Uterus (tissue), 4 donors: ENCODE measurements at places on chromosomes 6 and 20. TPM values are rescaled to one million over a fixed set of nuclear protein-coding genes. Genes with fewer than 3 reads are reported as not detected.

JPH2 gene
- 50.5 TPM for total RNA-seq

GRCh38 chr20:18430172-18430826, 36.5 kb downstream of the DZANK1 start:
- no peak for DNase-seq

DNA sequence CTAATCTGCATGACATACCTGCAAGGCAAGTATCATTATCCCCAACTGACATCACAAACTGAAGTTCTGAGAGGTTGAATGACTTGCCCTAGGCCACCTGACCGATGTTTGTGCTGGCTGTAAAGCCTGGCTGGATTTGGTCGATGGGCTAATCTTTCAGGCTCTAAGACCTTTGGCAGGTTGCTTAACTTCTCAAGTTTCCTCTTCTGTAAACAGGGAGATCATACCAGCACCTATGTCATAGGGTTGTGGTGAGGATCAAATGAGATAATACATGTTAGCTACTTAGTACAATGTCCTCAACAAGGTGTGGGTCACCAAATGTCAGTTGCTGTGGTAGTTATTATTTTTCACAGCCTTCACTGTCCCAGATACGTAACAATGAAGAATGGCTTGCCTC, 14.2 kb downstream of the ANKRD66 start:
- no peak for DNase-seq

GSTA3 gene
- total RNA-seq: 0.98 TPM

DNA sequence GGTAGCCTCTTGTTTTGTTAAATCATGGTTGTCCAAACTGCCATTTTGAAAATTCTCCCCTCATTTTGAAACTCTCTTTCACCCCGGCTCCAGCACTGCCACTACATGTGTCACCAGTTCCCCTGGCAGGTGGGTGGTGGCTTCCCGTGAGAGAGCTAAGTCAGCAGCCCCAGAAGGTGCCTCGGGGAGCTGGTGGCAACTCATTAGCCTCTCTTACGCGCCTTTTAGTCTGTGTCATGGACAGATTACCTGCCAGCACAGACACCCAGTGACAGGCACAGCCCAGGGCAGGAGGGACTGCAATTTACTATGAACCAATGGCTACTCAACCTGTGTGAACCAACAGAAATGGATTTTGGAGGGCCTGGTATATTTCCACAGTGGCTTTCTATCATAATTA, 147.1 kb upstream of the SASH1 start:
- DNase-seq: no peak

DNA sequence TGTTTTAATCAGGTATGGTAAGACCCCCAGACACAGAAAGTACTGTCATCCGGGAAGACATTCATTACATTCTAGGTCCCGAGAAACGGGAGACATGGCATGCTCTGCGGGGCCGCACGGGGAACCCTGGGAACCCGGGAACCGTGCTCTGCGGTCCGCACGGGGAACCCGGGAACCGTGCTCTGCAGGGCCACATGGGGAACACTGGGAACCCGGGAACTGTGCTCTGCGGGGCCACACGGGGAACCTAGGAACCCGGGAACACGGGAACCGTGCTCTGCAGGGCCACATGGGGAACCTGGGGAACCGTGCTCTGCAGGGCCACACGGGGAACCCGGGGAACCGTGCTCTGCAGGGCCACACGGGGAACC, 165.6 kb upstream of the SULF2 start:
- DNase-seq: no peak

DNA sequence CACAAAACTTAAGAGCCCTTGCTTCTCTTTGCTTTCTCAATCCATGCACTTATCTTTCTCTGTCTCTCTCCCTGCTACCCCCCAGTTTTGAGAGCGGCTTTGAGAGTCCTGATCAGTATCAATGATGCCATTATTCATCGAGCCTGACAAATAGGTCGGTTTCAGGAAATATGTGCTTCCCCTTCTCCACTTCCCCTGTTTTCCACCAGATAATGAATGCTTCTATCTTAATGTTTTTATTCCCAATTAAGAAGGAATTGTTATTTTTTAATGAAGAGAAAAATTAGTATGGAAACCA, 117.7 kb downstream of the KIF13A start:
- DNase-seq: no peak

GRCh38 chr20:54118220-54119001, 48.0 kb upstream of the BCAS1 start:
- DNase-seq: no peak

- no peak for DNase-seq
Measured at GRCh38 chr6:110366256-110366655, 8.1 kb upstream of the METTL24 start.

TUBB gene
- 130 TPM for total RNA-seq

MOCS3 gene
- total RNA-seq: 3.8 TPM

- no peak for DNase-seq
Measured at GRCh38 chr20:62059920-62060630, 5.6 kb downstream of the TAF4 start.

DNA sequence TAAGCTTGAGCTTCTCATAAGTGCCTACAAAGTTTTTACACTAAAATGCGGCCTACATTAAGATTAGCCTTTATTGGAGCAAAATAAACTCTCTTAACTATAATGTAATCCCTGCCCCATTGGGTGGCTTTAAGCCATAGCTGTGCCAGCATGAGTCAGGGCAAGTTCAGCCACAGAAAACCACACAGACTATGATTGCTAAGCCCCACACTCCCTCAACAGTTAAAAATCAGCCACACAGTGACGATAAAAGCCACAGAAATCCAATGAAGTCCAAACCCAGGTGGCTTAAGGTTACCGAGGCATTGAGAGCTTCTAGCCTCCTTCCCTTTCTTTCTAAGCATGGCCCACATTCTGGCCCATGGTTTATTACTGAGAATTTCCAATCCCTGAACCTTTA, 61.6 kb downstream of the GRM1 start:
- no peak for DNase-seq
